NCI-H2171 (cell line): ENCODE measurements at places on chromosomes 6 and 20.

DNA sequence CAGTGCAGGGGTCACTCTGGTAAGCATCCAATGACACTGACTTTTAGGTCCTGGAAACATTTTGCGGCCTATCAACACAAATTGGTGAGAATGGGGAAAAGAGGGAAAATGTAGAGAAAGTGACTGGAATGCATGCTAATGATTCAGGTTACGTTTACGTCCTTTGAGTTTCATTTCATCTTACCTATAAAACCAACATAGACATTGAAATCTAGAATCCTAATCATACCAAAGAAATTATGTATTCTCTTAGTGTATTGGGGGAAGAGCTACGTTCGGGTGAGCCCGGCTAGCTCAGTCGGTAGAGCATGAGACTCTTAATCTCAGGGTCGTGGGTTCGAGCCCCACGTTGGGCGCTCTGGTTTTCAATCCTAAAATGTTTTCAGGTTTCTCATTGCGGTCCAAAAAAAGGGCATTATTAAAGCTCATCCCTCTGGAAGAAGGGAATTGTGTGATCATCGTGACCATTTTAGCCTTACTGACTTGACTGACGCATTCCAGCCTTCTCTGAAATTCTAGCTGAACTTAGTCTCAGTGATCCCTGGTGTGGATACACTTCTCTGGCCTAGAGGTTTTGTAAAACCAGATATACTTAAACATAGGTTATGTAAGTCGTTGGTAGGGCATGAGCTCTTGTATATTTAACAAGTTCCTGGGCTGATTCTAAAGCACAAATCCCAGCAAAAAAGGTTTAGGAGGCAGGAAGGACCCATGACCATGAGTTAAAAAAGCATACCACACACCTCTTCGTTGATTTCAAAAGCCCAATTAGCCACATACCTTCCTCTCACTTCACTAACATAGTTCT, 18.3 kb downstream of the HMGN4 start:
- peak; percentile 63 for DNase-seq

GRCh38 chr20:58393299-58393698, 4.3 kb downstream of the VAPB start:
- DNase-seq, result no peak

DNA sequence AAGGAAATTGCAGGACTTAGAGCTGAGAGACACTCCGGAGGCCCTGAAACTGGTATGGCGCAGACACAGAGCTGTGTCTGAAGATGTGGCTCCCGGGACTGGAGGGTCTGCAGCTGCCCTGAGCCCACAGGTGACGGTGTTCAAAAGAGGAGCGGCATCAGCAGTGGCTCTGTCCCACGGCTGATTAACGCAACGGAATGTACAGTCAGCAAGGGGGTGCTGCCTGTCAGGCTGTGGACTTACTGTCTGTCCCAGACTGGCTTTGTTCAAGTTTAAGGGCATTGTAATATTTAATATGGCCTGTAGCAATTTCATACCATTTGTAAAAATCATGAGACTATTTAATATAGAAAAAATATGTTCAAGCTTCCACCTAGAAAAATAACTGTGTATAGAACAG, 228.0 kb upstream of the TAB2 start:
- DNase-seq, result no peak

GRCh38 chr20:46967646-46968045, 73.0 kb downstream of the EYA2 start:
- no peak for DNase-seq

DNA sequence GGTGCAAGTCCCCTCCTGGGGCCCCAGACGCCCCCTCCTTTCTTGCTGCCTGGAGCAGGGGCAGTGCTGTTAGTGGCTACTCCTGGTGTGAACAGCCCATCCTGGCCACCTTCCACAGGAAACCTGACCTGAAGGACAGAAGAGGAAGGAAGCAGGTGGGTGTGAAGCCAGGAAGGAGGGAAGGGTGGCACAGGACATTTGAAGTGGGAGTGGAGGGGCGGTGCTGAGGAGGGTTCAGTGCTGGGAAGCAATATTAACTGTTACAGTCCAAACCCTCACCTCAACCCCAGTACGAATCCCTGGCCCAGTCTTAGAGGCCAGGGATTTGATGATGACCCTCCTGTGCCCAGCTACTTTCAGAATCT, 766 bp downstream of the PRICKLE4 start:
- no peak for DNase-seq

DNA sequence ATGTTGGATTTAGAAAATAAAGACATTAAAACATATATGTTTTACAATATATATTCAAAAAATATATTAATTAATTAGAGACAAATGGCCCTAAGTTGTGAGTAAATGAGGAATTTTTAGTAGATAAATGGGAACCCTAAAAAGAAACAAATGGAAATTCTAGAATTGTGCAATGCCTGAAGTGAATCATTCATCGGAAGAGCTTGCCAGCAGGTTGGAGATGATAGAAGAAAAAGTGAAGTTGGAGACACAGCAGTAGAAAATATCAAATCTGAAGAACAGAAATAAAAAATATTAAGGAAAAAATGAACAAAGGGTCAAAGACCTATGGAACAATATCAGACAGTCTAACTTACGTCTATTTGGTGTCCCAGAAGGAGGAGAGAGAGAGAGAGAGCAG, 109.4 kb upstream of the NEDD9 start:
- DNase-seq, result no peak

DNA sequence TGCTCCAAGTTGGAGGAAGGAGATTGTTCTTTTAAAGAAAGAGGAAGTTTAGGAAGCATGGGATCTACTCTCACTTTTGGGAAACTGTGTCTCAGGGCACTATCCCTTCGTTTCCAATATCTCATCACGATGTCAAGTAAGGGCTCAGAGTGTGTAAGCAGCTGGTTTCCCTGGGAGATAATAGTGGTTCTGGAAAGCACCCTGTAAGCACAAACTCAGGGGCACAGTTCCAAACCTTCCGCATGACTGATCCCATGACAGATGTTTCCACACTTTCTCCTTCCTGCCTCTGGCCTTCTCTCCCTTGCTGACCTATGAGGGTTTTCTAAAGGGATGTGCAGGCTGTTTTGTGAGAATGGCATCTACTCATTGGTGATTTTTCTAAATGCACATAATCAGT, 33.9 kb downstream of the ADTRP start:
- DNase-seq, result no peak

- DNase-seq, result no peak
Observed at GRCh38 chr6:37520926-37521325, 21.2 kb upstream of the CCDC167 start.

GRCh38 chr6:73631849-73632248, 21.9 kb downstream of the SLC17A5 start:
- no peak for DNase-seq

- no peak for DNase-seq
Observed at GRCh38 chr6:89707766-89708165, 69.2 kb upstream of the LYRM2 start.

- no peak for DNase-seq
Observed at GRCh38 chr20:26209171-26209941, 512.7 kb upstream of the ZNF337 start.

DNA sequence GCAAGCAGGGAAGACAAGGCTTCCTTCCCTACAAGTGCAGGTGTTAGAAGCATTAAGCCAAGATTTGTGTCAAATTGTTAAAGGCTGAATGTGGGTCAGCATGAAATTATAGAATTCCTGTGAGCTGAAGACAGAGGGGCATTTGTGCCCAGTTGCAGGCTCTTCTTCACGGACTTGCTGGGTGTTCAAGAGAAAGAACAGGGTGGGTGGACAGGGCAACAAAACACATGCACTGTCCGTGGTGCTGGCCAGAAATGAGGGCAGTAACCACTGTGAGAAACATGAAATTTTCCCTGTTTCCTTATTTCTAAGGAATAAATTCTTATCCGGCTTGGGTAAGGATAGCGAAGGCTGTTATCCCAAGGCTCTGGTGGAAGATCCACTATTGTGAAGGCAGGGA, 579.5 kb upstream of the HTR1E start:
- DNase-seq, result no peak

- no peak for DNase-seq
Observed at GRCh38 chr20:2144850-2145249, 43.2 kb downstream of the STK35 start.

DNA sequence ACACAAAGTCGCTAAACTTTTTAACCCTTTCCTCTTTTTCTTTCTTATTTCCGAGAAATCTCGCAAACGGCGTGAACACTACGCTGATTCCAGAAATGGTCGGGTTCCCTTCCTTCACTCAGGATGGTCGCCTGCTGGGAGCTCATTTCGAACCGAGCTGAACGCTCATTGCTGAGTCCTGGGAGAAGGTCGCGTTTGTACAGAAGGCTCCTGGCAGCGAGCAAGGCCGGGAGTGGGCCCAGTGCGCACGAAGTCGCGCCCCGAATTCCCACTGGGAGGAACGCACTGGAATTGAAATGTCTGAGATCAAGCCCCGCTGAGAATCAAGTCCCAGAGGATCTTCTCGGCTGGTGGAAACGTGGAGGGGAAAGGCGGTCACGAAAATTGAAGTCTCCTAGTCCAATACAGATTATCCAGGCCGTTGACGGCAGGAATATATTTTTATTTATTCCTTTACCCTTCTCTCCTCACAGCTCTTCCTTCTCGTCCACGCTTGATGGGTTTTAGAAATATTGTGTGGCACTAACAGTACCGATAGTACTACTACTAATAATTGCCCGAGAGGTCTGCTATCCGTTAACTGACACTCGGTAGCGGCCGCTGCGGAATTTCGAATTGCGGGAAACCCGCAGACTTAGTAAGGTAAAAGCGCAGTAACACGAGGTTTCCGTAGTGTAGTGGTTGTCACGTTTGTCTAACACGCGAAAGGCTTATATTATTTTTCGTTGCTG, 207.2 kb upstream of the ZNF184 start:
- DNase-seq, result no peak

- no peak for DNase-seq
Observed at GRCh38 chr6:170148709-170149470, 142.0 kb downstream of the DLL1 start.

DNA sequence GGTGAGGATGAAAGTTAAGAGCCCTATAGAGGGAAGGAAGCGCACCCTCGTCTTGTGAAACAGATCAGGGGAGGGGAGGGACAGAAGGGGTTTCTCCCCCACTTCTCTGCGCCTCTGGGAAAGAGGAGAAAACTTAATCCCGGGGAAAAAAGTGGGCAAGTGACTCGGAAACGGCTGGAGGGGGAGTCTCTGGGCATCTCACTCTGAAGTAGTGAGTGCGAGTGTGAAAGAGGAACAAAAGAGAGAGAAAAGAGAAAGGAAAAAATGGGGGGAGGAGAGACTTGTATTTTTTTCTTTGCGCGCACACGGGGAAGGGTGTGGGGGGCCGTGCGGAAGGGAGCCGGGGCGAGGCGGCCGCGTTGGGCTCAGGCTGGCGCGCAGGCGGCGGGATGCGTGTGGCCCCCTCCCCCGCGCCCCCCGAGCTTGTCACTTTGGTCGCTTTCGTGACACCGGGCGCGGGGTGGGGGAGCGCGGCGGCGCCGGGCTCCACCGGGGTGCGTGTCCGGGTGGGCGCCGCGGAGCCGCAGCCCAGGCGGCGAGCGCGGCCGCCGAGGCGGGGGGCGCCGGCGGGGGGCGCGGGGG, 454 bp downstream of the L3MBTL3 start:
- no peak for DNase-seq

DNA sequence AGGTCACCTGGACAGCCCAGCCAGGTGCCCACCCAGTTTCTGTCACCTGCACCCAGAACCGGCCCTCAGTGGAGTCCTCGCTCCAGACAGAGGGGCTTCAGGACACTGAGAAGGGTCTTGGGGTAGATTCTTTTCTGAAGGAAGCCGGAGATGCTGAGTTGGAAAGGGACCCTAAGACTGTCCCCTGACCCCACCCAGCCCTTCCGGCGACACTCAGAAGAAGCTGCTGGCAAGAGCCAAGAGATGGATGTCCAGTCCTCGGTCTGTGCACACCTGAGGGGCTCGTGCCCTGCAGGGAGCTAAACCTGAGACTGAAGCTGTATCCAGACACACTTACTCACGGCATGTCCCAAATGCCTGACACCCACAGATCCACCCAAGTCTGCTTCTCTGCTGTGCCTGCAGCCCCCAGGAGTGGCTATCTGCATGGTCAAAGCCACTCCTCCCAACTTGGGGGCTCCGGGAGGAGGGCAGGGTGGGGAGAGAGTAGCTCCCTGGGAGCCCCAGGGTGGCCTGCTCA, 20.2 kb downstream of the NTSR1 start:
- DNase-seq, result no peak

DNA sequence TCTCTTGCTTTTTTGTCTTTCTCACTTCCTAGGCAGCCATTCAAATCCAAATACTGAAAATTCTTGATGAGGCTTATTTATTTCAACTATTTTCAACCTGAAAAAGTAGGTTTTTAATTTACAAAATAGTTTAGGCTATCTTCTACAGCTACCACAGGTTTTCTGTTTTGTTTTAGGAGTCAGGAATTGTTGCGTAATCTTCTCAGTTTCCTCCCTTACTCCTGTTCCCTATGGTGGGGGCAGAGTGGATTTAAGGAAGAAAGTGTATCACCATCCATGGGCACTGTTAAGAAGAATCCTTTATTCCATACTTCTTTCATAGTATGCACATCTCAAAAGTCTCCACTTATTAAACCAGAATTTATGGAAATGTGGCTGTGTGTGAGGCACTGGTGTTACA, 182.4 kb downstream of the KHDC1L start:
- no peak for DNase-seq

- DNase-seq, result peak; percentile 44
Observed at GRCh38 chr6:26021001-26021349, 58.4 kb downstream of the TRIM38 start.

DNA sequence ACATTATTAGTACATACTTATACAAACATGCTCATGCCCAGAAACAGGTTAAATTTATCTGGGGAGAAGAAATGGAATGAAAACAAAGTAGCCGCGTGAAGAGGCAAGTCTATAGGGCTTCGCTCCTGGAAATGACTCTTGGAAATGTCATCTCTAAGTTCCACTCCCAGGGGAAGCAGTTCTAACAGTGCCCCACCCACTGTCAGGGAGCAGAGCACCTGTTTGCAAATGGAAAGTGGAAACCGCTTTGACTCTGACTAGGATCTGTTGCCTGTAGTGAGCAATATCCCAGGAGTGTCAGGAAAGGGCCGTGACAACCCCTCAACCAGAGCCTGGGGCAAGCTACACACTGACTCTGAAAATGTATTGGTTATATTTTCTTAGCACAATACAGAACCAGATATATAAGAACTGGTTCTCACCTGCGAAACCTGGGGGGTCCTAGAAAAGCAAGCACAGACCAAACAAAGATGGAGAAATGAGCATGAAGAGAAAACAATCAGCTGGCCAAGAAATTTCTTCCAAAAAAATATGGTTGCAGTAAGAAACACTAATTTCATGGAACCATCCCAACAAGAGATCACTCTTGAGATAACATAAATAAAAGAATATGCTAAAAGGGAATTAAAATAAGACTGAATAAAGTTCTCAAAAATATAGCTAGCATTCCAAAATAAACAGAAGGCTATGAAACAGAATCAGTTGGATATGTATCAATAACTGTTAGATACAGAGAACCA, 47.5 kb upstream of the CRISP1 start:
- peak; percentile 76 for DNase-seq

- DNase-seq, result no peak
Observed at GRCh38 chr20:2740702-2741101, 48.1 kb downstream of the EBF4 start.

DNA sequence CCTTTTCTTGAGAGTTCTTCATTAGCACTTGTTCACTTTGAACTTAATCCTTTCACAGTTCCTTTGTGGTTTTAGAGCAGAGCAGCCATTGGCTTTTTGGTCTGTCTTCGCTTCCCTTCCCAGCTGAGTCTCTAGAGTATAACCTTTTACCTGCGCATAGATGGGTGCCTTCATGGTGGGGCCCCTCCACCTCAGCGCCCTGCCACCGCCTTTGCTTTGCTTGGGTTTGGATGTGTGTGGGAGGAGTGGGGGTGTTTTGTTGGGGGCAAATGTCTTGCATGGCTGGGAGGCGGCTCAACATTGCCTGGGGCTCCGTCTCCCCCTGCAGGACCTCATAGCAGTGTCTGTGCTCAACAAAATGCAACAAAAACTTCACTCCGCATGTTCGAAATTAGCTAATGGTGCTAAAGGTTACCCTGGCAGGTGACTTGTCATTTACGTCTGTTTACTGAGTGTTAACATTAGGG, 11.9 kb downstream of the PYGB start:
- no peak for DNase-seq
